ENCODE measurements at places on chromosomes 2 and 18.

GRCh38 chr2:106062627-106063026, 131.5 kb downstream of the UXS1 start:
- DNase-seq, result no peak

DNA sequence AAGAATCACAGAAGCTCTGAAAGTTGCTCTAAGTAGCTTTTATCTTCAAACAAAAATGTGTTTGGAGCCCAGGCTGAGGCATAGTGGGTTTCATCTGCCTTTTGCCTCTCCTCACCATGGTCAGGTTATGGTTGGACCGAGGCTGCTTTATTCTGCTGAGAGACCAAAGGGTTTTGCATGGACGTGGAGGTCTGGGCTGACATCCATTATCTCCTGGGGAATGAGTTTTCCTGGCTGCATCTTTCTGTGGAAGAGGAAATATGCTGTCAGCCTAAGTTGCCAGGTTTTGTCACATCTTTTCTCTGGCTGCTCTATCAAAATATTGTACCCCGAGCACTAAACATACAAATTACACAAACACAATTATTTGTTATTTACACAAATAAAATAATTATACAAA, 223.2 kb downstream of the LDLRAD4 start:
- DNase-seq, result no peak

DNA sequence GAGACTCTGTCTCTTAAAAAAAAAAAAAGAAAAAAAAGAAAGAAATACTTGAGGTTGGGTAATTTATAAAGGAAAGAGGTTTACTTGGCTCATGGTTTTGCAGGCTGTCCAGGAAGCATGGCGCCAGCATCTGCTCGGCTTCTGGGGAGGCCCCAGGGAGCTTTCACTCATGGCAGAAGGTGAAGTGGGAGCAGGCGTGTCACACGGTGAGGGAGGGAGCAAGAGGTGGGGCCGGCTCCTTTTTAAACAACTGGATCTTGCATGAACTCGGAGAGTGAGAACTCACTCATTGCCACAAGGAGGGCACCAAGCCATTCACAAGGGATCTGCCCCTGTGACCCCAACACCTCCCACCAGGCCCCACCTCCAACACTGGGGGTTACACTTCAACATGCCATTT, 30.6 kb downstream of the CYP26B1 start:
- no peak for DNase-seq

DNA sequence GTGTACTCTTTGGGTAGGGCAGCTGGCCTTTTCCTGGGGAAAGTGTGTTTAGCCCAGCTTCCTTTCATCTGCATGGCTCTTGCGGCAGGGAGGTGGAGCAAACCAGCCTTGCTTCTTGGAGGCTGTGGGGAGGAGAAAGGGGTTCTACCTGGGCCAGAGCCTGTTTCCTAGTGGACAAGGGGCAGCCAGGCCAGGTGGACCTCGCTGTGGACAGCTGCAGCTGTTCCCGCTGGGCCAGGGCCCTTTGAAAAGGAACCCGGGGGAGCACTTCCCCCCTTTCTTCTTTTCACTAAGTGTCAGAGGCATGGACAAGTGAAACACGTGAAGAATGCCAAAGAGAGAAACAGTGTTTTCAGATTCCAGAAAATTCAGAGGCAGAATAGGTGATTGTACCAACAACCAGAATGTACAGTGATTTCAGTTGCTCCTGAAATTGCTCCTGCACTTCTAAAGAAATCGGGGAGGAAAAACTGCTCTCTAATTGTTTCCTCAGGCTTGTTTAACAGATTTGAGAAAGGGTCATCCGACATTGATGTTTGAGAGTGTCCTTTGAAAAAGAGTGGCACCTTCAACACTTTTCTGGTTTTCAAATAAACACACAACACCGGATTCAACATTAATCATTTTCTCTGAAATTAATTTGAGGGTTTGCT, 3.9 kb downstream of the GLI2 start:
- no peak for DNase-seq

DNA sequence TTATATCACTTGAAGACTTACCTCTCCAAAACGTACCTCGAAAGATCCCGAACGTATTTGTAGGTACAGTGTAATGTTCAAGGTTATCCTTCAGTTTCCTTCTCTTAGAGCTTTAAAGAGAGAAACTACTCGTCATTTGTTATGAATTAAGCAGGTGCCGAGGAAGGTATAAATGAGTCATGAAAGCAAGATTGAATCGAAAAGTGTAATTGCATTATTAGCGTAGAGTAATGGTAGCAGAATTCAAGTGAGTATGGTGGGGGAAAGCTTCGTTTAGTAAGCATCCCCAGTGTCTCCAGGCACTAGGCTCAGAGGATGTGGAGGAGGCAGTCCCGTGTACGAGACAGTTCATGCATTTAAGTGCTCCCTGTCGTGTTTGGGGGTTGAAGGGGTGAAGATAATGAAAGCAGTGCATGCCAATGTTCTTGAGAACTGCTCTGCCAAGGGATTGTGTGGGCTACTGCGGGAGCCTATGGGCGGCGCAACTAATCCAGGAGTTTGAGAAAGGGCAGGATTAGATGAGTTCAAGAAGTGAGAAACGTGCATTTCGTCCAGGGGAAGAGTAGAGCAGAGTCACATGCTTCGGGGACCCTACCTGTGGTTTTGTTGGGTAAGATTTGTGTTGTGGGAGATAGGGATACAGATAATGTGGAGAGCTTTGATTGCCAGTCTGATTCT, 858 bp downstream of the POLR1B start:
- DNase-seq, result no peak

DNA sequence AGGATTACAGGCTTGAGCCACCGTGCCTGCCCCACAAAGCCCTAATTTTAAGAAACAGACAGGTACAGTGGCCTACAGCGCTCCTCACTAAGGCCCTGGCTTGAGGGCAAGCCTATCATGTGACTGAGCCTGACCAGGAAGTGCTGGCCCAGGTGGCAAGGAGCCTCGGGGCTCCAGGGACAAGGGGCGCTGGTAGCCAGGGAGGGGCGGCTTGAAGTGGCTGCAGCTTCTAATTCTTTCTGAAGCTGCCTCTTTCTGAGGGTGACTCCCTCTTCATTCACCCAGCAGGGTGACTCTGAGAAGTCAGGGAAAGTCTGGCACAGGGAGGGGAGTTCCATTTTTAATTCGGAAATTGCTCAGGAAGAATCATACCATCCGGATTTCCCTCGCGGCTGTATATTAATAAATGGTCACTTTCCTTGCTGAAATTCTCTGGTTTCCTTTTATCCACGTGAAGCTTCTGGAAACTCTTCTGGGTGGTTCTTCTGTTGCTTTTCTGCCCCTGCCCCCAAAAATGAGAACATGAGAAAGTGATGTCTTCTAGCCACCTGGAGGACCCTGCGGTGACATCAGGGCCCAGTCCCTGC, 115.7 kb downstream of the FAM210A start:
- no peak for DNase-seq

- peak; percentile 74 for DNase-seq
Observed at GRCh38 chr2:60674524-60675165, 81.4 kb upstream of the PAPOLG start.

DNA sequence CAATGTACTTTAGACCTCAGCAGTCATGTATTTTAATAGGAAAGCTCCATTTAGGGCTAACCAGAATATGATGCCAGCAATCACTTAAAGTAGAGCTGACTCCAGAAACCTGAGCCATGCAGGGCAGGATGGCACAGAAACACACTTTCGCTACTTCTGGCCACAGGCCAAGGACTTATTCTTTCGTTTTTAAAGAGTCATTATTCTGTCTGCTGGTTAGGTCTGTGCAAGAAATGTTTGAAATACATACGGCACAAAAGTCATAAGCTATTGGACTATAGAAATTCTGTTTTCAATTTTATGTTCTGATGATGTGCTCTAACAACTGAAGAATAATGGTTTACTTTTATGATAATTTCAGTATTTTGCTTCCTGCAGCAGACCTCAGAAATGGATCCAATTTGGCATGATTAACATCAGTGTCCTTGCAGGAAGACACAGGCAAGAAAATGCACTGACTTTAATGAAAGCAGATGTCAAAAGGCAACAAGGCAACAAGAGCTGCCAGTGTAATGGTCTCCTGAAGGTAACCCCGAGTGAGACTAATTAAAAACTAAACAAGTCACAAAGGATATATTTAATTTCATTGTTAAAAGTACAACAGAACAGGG, 114.4 kb upstream of the CHRNA1 start:
- no peak for DNase-seq

GRCh38 chr2:63775191-63775590, 66.5 kb upstream of the UGP2 start:
- no peak for DNase-seq

- DNase-seq, result no peak
Observed at GRCh38 chr2:38145236-38145635, 69.3 kb upstream of the CYP1B1 start.

All from NCI-H460 (cell line).